ENCODE measurements at places on chromosomes 1 and 21.

GRCh38 chr1:193338194-193338593, 151.8 kb upstream of the B3GALT2 start:
- DNase-seq = no peak

GRCh38 chr1:5991381-5992025, 722 bp downstream of the NPHP4 start:
- no peak for DNase-seq

GRCh38 chr1:168673974-168674683, 54.9 kb downstream of the DPT start:
- DNase-seq = no peak

- no peak for DNase-seq
These were observed 2.1 kb downstream of the BACH1 start for GRCh38 chr21:29300807-29301138.

- no peak for DNase-seq
These were observed 25.2 kb upstream of the GNPAT start for GRCh38 chr1:231215681-231216385.

DNA sequence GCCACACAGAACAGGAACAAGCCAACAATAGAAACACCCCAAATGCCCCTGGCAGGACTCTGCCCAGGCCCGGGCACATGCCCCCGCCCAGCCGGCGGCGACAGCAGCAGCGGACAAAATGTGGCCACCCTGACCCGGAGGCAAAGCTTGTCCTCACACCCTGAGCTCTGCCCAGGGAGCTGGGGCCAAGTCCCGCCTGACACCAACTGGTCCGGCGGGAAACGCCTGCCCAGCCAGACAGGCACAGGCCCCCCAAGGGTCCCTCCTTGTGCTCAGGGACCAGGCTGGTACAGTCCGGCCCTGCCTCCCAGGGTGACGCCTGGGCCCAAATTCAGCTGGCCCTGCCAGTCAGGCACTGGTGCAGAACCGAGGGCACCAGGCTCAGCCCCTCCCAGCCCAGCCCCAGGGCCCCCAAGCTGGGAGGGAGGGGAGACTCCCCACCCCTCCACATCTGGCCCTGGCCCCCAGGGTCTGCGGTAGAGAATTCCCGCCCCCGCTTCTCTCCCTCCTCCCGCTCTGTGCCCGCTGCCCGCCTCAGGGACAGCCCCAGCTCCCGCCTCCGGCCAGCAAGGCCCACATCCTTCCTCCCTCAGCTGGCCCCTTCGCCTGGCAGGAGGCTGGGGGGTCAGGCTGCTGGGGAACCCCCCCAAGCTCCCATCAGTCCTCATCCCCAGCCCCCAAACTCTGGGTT, 2.0 kb downstream of the AHDC1 start:
- no peak for DNase-seq

GRCh38 chr21:45787371-45787770, 143.8 kb downstream of the PCBP3 start:
- DNase-seq = no peak

DNA sequence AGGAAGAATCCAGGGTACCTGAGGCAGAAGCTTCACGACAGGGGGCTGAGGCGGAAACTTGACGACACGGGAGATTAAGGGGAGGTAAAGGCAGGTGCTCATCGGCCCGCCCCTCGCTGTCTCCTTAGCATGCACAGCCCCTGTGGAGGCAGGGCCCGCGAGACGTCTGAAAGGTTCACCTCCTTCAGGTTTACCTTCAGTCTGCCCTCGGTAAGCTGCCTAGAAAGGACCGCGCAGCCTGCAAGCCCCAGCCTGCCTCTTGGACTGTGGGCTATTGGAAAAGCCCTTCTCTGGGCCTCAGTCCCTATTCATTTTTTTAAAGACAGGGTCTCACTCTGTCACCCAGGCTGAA, 28.5 kb downstream of the KNCN start:
- DNase-seq = no peak

DNA sequence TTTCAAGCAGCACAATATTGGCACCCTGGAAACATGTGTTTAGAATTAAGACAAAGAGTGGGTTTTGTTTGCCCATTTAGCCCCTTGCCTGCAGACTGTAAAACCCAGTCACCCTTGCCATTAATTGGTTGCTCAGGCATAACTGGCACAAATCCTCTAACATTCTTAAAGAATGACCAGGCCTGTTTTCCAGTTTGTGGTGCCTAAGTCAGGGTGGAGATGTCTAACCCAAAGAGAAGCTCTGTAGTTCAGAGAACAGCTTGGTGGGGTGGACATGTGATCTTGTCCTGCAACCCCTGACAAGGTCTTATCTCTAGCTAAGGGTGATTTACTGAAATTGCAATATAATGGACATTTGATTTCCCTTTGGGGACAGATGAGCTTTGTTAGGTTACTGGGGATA, 8.8 kb upstream of the ANGPTL7 start:
- DNase-seq = no peak

- DNase-seq = no peak
These were observed 116.8 kb upstream of the WNT4 start for GRCh38 chr1:22259551-22260282.

DNA sequence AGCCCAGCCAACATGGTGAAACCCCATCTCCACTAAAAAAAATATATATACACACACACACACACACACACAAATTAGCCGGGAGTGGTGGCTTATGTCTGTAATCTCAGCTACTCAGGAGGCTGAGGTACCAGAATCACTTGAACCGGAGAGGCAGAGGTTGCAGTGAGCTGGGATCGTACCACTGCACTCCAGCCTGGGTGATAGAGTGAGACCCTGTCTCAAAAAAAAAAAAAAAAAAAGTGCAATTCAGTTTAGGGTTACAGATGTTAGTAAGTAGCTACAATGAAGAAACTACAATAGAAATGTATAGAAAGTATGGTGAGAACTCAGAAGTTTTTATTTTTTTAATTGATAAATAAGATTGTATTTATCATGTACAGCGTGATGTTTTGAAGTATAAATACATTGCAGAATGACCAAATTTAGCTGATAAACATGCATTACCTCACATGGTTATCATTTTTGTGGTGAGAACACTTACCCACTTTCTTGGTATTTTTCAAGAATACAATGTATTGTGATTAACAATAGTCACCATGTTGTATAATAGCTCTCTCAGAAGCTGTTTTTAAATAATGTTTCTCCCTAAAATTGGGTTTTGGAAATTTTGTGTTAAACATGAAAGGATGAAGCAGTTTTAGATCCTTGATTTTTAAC, 17.9 kb downstream of the KDM1A start:
- DNase-seq = no peak

GRCh38 chr1:243508303-243508713, 252.5 kb downstream of the SDCCAG8 start:
- DNase-seq = no peak

- DNase-seq = no peak
These were observed 303.6 kb downstream of the MATN1 start for GRCh38 chr1:30419831-30420230.

DNA sequence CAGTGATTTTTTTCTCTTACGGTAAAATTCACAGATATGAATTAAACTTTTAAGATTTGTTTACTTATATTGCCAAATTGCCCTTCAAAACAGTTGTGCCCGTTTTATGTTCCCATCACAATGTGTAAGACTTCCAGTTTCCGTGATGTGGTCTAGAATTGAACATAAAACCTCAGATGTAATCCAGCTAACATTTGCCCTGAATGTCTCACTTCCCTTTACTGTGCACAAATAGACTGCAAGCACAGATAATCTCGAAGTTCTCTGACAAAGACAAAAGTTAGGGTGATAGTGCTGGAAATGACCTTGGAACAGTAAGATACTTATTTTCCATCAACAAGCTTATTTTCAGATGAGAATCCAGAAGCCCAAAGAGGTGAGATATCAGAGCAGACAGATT, 177.5 kb downstream of the ZZZ3 start:
- DNase-seq = no peak

DNA sequence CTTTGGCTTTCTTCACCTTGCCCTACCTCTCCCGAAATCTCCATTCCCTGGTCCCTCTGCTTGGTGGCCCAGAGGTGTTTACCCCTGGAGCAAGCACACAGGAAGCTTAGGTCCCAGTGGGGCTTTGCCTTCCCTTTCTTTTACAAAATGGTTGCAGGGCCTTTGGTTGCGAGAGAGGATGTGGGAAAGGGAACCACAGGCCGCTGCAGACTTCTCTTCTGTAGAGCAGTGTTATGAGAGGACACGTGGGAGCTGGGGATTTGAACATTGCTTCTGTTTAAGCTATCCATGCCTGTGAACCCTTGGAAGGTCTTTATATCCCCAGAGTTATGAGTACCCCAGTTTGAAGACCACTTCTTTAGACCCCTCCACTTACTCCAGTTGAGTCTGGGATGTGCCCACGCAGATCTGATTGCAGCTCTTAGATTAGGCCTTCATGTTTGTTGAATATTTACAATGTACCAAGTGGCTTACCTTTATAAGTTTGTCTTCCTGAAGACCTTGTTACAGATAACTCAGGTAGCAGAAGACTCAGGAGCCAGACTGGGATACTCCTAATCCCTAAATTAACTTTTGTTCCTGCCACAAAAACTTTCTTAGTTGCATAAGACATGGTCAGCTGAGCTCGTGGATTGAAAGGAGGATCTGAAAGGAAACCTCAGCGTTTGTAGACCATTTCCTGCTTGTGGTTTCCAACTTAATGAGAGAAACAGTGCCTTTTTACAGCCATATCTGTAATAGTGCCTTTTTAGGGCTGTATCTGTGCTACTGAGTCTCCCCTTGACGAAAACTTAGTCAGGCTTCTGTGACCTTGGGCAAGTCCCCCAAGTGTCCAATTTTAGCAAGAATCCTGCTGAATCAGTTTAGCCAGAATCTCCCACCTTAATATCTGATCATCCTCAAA, 21.9 kb upstream of the IVNS1ABP start:
- DNase-seq = no peak

DNA sequence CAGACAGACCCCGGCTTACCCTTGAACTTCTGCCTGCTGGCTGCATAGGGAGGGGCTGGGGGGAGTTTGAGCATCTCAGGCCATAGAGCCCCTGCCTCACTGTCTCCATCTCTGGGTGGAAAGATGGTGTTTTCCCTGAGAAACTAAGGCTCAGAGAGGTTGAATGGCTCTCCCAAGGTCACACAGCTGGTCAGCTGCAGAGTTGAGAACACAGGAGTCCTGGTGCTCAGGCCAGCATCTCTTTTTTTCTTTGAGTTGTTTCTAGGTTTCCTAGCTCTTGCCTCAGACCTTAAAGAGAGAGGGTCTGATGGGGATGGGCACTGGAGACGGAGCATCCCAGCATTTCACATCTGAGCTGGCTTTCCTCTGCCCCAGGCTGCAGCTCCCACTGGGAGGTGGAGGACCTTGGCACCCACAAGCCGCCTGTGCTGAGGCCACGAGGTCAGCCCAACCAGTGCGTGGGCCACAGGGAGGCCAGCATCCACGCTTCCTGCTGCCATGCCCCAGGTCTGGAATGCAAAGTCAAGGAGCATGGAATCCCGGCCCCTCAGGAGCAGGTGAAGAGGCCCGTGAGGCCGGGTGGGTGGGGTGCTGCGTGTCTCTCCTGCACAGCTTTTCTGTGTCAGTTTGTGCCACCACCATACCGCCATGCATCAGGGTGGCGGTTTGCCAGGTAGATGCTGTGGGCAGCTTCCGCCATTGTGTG, 21.8 kb downstream of the PCSK9 start:
- DNase-seq = no peak

GRCh38 chr1:156616463-156616862, 2.8 kb upstream of the HAPLN2 start:
- DNase-seq = no peak

DNA sequence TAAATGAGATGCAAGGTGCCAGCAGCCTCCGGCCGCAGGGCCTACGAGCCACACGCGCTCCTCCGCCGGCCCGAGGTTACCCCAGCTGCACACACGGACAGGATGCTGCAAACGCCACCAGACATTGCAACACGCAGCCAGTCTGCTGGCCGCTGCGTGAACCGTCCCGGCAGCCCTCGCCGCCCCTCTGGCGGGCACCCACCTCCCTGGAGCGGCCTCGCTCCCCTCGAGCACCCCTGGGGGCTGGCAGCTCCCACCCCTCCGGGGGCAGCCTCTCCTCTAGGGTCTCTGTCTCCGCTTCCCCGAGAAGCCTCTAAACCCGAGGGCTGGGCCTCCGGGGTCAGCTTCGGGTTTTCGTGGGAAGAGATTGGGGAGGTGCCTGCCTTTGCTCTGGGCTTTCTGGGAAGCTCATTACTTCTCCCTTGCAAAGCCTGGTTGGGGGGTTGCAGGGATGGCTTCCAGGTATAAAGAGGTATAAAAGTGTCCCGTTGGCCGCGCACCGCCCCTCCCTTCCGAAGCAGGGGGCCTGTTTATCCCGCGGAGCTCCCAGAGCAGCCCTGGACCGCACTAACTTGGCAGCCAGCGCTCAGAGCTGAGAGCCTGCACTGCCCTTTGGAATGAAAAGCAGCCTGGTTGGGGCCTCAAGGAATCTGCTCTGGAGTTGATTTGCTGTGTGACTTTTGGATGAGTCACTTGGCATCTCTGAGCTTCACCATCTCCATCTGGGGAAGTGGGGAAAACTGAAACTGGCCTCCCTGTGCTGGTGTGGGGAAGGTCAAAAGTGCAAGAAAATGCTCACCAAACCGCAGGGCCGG, 21.8 kb downstream of the DHRS3 start:
- DNase-seq = no peak

GRCh38 chr1:229230140-229230892, 40.6 kb upstream of the RAB4A start:
- DNase-seq = no peak

DNA sequence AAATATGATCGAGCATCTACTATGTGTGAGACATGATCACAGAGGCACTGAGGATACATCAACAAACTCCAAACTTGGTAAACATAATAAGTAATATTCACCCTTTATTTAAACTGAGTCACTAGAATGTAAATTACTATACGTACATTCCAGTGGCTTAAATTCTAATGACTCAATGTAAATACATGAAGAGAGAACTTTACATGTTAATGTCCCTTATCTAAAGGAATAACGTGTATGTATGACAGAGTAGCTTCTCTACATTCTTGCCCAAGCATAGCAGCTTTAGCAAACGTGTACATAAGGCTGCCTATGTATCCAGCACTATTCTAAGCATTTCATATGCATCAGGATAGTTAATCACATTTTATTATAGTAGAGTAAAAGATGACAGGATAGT, 111.8 kb upstream of the CYYR1 start:
- DNase-seq = no peak

- no peak for DNase-seq
These were observed 296.1 kb upstream of the SPAG17 start for GRCh38 chr1:118481126-118481525.

DNA sequence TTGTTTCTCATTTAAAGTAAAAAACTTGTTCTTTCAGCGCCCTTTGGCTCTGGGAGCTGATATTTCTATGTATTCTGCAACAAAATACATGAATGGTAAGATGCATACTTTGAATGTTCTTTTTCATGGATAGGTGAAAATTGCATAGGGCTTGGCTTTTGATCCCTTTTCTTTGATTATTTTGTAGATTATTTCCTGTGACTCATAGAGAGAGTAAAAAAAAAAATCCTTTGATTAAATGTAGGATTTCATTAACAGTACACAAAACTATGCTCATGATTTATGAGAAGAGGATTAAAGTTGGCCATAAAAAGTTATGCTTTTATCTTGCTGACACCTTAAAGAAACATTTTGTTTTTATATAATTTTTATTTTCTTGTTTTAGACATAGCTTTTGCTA, 18.7 kb downstream of the CTH start:
- no peak for DNase-seq

- no peak for DNase-seq
These were observed 7.3 kb upstream of the FAM78B start for GRCh38 chr1:166174108-166174507.
